Stimulated activated CD4-positive, alpha-beta T cell treated with anti-CD3 and anti-CD28 coated beads, Interleukin-4, amount 100 ng/mL, for 1 hour (primary cell): ENCODE measurements at places on chromosomes 11 and 22.

DNA sequence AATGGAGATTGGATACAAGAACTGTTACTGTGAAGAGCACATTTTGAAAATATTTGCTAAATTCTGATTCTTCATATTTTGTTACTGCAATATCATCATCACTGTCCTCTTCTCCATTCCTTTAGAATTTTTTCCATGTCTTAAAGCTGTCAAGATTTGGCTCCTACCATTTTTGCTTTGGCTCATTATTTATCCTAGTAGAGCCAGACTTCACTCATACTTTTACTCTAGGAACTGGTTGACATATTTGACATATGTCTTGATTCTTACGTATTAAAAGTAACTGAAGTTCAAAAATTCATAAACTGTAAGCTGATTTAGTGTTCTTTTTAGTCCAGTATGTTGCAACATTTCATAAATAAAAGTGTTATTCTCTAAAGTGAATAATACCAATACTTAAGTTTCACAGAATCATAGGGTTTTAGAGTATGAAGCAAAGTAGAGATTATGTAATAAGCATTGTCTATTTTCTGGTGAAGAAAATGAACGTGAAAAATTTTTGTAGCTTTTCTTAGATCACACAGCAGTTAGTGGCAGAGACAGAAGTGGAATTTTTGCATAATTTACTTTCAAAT, 225.6 kb downstream of the TMEM135 start:
- no peak for DNase-seq

DNA sequence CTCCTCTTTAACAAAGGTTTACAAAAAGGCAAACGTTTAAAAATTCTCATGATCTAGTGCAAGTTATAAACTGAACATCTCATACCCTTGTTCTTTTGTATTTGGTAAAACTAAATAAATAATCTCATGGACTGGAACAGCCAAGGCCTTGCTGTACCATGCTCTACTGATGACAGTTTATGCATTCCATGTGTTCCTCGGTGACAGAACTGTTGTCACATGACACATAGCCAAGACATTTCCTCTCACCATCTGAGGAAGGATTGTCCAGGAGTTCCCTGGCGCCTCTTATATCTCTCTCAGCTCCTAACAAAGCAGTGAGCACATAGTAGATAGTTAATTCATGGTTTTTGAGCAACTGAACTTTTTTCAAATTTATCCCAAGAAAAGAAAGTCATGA, 12.6 kb downstream of the CCDC83 start:
- DNase-seq, result no peak

GRCh38 chr22:22218302-22218701, 26.3 kb upstream of the VPREB1 start:
- no peak for DNase-seq

- no peak for DNase-seq
Observed at GRCh38 chr11:95512177-95512576, 277.4 kb downstream of the FAM76B start.

DNA sequence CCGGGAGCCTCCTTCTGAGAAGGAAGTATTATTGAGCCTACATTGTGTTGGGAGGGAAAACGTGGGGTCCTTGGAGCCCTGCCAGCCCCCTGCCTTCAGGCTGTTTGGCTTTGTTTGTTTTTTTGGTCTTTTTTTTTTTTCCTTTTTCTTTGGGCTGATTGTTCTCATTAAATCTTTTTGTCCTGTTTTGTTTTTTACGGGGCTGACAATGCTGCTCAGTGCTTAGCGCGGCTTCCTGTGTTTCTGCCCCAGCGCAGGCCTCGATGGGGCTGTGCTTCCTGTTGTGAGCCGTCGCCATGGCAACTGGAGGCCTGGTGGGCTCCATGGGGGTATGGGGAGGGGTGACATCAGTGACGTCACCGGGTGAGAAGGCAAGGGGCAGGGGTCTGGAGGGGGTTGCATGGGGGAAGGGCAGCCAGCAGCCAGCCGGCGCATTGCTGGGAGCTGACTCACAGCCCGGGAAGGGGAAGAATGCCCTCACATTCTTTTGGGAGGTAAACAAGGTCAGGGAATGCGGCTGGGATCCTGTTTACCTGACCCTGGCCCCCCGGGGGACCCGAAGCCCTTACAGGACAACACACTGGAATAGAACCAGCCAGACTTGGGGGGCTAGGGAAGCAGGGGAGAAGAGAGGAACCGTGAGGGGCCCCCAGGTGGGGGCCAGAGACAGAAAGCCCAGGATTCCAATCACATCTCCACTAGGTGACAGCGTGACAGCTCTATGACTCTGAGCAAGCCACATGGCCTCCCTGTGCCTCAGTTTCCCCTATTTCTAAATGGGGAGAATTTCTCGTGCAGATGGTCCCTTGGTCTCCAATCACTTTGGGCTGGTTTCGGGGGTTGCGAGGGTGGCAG, 22.2 kb upstream of the CBX7 start:
- peak; percentile 55 for DNase-seq

DNA sequence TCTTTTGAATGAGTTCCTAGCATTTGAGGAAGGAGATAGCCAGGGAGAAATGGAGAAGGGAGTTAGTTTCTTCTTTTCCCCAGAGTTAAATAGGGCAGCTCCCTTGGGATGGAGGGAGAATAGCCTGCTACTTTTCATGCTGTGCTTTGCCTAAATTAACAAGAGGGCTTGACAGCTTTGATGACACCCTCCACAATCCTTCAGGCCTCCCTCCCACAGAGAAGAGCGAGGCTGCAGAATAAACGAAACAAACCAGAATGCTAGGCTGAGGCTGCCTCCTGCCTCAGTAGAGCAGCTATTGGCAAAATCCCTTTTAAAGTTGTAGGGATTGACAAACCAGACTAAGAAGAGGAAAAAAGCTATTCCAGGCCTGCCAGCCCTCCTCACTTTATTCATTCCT, 94.6 kb downstream of the C11orf58 start:
- DNase-seq, result no peak

DNA sequence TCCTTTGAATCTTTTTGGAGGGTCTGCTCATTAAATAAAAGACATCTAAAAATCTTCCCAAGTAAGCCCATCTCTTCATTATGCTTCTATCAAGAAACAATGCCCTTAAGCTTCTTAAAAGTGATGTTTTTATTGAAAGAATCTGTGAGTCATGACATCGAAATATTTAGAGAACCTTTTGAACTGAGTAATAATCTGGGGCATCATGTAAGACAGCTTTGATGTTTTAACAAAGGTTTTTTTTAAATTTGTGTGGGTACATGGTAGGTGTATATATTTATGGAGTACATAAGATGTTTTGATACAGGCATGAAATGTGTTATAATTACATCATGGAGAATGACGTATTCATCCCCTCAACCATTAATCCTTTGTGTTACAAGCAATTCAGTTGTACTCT, 46.8 kb downstream of the PLAAT5 start:
- no peak for DNase-seq

- no peak for DNase-seq
Observed at GRCh38 chr11:68031144-68031464, 623 bp downstream of the NDUFS8 start.

DNA sequence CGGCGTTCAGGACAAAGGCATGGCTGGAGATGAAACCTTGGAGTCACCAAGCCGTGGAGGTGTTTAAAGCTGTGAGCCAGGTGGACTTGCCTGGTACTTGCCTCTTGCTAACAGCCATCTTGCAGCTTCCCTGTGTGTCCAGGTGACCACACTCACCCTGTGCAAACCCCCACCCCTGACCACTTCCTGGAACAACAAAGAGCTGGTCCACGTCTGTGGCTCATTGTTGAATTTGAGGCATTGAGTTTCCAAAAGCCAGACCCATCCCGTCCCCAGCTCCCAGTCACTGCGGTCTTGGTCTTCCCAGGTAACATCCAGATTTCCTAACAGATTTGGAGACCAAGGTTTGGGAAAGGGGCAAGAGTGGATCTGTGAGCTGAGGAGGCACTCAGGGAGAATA, 18.5 kb downstream of the DHCR7 start:
- DNase-seq, result no peak

- DNase-seq, result no peak
Observed at GRCh38 chr11:27055065-27055682, 14.6 kb downstream of the BBOX1 start.

GRCh38 chr11:75734491-75735180, 17.0 kb downstream of the MOGAT2 start:
- no peak for DNase-seq

DNA sequence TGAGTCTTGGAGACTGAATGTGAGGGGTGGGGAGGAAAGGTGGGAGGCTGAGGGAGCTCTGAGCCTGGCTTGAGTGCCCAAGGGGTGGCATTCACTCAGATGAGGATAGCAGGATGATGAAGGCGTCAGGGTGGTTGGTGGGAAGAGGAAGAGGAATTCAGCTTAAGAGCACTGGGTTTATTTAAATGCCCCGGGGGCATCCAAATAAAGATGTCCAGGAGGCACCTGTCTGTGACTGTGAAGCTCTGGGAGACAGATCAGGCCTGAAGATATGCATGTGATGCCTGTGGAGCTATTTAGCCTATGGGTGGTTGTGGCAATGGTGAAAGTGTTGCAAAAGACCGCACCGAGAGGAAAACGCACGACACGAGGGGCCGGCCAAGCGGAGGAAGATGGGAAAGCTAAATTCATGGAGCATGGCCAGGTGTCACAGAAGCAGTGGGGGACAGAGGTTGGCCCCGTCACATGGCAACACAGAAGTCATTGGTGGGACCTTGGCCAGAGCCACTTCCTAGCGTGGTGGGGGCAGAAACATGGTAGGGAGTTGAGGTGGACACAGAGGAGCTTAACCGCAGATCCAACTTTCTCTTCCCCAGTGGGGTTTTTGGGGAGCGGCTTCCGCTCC, 15.5 kb downstream of the SLC37A2 start:
- no peak for DNase-seq

DNA sequence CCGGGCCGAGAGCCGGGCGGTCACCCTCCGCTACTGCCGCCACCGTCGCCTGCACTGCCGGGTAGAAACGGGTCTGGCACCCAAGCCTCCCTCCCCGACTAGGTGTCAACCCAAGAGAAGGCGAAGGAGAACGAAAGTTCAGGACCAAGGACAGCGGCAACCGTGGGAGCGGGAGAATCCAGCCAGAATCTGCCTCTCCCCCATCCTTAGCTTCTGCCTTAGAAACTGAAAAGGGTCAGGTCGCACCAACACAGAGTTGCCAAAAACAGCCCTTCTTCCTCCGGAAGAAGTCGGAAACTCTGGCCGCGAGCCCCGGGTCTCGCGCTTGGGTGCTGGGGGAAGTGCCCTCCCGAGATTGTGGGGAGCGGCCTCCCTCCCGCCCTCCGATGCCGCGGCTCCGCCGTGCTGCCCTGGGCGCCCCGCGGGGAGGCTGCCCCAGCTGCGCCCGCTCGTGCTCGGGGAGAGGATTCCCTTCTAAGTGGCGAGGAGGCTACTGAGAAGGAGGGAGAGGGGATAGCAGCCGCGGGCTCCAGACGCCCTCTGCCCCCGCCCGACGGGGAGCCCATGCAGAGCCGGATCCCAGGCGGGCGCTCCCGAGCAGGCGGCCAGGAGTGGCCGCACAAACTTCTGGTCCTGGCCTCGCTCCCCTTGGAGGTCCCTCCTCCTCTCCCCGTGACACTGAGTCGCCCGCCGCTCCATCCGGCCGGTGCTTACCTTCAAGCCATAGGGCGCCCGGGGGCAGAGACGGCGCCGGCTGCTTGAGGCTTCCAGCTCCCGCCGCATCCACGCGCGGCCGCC, 637 bp downstream of the DRD2 start:
- peak; percentile 37 for DNase-seq
